ENCODE measurements at places on chromosomes 11 and 22.

- DNase-seq: peak; percentile 64
These were observed 374.6 kb downstream of the CTTN start for GRCh38 chr11:70772950-70773349.

- DNase-seq: no peak
These were observed 3.3 kb downstream of the OR52L1 start for GRCh38 chr11:5983443-5983842.

DNA sequence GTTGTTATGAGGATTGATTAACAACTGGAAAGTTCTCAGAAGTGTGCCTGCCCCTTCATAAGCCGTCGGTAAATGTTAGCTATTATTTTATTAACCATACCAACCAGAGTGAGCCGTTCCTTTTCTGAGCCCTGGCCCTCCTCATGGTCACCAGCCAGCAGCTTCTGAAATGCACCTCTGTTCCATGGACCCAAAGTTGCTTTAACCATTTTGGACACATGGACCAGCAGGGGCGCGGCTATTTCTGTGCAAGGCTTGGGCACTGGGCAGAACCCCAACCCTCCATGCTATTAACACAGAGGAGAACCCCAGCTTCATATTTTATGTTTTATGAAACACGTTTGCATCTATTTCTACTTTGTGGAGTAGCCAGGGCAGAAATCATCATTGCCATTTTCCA, 18.6 kb upstream of the SCGB1A1 start:
- no peak for DNase-seq

DNA sequence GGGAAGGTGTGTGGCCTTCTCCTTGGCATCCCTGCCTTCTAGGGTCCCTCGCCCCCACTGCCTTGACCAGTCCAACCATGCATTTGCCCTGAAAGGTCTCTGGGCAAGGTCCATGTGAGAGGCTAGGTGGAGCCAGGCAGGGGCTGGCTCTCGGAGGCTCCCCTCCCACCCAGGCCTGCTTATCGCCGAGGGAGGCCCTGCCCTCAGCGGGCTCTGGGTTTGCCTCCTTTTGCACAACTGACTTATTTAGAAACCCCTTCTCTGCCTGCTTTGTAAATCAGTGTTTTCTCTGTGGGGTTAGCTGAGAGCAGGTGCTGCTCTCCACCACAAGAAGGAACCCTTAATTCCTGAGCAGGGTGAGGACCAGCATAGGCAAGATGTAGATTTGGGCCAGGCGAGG, 47.7 kb downstream of the CD82 start:
- DNase-seq: no peak

- no peak for DNase-seq
These were observed 198.2 kb downstream of the SNX19 start for GRCh38 chr11:130718120-130718519.

- DNase-seq: peak; percentile 50
These were observed 101.5 kb downstream of the PLEKHA7 start for GRCh38 chr11:16912692-16913111.
